ENCODE measurements at places on chromosomes 2 and 18.
A peak's percentile ranks its signal among the peaks of the same experiment; 100 is the strongest.

DNA sequence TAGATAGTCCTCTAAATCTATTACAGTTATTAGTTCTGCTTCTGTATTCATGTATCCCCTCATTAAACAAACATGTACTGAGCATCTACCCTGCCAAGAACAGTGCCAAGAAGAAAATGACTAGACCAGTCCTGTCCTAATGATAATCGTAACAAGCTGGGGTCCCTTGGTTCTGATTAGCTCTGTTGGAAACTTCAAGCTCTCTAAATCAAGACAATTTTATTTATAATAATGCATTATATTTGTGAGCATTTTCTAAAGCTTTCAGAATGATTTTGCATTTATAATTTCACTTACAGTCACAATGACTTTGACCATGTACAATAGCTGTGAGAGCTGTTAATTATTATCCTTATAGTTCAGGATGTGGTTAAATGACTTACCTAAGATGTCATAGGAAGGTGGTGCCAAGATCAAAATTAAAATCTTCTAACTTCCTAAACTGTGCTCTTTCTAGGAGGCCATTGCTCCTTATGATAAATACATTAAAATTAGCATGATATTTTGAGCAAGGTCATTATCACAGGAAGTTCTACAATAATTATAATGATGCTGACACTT, 336.5 kb upstream of the SLC39A10 start:
- no peak for DNase-seq

DNA sequence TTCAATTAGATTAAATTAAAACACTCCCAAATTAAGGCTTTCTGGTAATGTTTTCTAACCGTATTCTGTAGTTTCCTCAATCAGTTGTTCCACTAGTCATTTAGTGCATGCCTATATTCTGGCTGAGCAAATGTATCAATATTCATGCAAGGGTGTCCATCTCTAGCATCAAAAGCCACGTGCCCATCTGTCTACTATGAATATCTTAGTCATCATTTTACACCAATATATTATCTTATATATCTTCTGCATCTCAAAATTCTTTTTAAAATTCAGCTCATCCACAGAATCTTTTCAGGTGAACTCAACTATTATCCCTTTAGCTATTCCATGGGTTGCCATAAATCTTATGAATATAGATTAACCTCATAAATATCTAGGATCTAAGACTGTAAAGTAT, 488.2 kb downstream of the PARD3B start:
- DNase-seq = no peak

- peak; percentile 38 for DNase-seq
Measured at GRCh38 chr2:219484343-219485200, 14.1 kb upstream of the GMPPA start.

DNA sequence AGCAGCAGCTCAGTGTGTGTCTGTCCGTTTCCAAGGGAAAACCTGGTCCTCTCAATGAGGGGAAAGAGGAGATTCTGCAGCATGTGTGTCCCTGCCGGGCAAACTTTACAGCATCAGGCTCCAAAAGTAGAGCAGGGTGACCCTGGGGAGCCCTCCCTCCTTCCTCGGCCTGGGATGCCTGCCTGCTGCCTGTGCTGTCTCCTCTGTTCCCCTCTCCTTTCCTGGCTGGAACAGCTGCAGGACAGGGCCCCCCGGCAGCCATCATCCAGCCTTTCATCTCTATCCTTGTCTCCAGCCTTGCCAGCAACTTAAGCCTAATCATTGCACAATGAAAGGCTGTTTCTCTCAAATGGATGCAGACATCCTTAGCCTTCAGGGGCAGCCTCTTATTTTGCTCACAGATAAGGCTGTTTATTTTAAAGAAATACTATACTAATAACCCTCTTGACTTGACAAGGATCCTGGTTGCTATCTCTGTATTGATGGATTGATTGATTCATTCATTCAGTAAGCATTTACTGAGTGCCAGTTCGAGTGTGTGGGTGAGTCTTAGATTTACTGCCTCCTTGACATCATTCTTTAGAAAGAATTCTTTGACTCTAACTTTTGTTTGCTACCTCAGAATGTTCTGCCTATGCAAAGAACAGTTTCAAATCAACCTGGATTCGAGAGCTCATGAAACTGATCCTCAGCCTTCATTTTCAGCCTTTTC, 40.6 kb upstream of the EDAR start:
- no peak for DNase-seq

GRCh38 chr2:66251573-66251972, 183.4 kb upstream of the MEIS1 start:
- DNase-seq = no peak

DNA sequence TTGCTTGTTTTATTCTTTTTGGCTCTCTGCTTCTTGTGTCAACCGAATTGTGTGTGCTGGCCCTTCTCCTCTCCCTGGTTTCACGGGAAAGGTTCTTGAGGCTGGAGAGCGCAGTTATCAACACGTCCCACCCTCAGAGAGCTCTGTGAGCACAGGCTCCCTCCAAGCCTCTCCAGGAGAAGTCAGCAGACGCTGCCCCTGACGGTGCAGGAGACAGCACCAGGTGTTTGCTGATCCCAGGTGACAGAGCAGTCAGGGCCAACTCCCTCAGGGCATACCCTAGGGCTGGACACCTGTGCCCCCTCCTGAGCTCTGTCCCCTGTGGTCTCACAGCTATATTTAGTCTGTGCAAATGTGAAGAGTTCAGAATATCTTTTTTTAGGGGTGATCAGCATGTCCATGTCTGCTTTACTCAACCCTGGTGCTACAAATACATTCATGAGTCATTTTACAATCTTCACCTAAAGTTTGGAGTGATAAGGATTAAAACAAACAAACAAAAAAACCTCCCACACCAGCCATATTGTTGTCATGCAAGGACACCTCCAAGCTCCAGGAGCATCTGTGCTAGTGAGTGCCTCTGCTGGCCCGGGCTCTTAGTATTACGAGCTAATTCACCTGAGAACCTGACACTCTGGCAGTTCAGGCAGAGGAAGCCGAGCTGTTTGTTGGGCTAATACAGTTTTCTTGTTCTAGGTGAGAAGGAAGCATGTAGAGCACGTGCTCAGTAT, 65.9 kb upstream of the TMEM200C start:
- no peak for DNase-seq

GRCh38 chr2:76073992-76074604, 363.4 kb upstream of the GCFC2 start:
- no peak for DNase-seq

GRCh38 chr2:226050822-226051221, 651.3 kb downstream of the NYAP2 start:
- no peak for DNase-seq

GRCh38 chr2:218229239-218229638, 12.2 kb downstream of the ARPC2 start:
- peak; percentile 80 for DNase-seq

- DNase-seq = no peak
Measured at GRCh38 chr2:11997142-11997541, 250.7 kb downstream of the LPIN1 start.

- DNase-seq = no peak
Measured at GRCh38 chr2:143468341-143468888, 339.2 kb downstream of the ARHGAP15 start.

DNA sequence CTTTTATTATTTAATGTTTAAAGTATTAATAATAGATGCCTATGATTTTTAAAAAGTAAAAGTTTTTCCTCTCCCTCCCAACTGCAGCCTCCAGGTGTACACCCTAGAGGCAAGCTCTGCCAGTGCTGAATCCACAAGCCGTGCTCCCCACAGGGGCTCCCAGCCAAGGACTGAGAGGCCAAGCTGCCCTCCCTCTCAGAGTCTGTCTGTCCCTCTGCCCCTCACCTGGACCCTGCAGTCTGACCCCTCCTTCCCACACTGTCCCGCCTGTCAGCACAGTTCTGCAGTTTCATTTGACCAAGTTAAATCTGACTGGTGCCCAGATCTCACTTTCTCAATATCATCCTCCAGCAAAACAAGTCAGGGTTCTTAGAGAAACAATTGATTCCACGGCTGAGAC, 14.8 kb upstream of the PROC start:
- no peak for DNase-seq

Measured in astrocyte of the hippocampus (primary cell).